ENCODE measurements at places on chromosomes 3 and 15.

- no peak for DNase-seq
These were observed 539.1 kb upstream of the ROBO2 start for GRCh38 chr3:76500746-76501275.

DNA sequence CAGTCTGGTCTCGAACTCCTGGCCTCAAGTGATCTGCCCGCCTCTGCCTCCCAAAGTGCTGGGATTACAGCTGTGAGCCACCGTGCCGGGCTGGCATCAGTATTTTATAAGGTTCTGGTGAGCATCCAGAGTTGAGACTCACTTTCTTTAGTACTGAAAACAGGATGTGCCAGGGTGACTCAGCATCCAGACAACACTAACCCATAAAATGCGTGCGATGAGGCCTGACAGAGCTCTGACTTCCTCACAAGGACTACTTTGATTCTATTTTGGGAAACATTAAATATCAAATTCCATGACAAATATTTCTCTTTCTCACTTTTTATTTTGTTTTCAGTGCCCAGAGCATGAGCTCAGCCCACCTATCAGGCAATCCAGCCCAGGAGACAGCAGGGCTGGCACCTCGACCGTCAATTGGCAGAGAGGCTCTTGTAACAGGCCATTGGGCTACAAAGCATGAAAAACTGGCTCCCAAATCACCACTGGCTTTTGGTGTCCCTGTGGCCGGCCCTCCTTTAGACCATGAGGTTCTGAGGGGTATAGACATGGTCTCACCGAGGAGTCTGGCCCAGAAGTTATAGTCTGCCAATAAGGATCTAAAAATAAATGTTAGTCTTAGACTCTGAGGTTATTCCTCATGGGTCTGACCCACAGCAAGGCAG is 75.0 kb downstream of the FEM1B start:
- peak; percentile 77 for DNase-seq

DNA sequence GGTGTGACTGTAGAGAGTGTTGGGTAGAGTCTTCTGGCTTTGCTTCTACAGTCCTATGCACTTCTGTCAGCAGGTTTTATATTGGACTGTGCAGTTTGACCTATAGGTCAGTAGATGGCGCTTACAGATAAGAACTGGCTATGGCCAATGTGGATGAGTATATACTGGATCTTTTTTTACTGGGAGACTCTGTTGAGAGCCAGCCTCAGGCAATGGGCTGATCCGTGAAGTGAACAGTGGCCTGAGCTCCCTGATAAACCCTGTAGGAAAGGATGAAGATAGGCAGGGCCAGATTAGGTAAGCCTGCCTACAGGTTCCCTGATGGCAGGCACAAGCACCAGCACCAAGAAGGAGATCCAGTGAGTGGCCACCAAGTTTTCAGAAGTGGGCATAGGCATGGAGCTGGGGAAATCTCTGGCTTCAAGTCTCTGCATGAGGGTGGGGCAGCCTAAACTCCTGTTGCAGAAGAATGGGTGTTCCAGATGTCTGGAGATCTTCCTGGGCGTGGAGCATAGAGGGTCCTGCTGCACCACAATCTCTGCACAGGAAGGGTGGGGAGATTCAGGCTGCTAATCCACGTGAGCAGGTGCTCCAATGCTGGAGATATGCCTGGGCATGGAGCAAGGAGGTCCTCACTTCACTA is 326.0 kb upstream of the SGO1 start:
- peak; percentile 65 for DNase-seq

GRCh38 chr3:7964899-7965298 is 536.7 kb upstream of the LMCD1 start:
- peak; percentile 1 for DNase-seq

All from DMS53 (cell line).